ENCODE measurements at places on chromosomes 4 and X.
A peak's percentile ranks its signal among the peaks of the same experiment; 100 is the strongest.

- peak; percentile 83 for DNase-seq
Observed at GRCh38 chr4:186725469-186726425, 2.1 kb upstream of the FAT1 start.

DNA sequence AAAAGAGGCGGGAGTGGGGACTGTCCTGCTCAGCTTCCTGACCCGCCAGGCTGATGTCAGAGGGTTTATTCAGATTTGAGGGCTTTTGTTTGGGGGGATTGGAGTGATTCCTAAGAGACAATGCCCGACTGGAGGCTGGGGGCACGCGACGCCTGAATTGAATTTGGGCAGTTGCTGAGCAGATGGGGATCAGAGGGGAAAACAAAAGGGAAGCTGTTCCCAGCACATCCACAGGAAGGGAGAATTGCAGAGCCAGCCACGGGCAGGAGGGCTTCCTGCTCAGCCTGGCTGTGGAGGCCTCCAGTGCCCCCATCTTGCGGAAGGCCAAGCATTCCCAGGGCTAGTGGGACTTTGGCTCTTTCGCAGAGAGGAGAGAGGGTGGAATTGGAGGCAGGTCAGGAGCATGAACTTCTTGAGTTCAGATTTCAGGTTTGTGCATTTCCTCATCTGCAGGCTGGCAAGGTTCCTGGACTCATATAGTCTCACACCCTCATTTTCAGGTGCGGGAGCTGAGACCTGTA is 162.8 kb downstream of the NHS start:
- no peak for DNase-seq

DNA sequence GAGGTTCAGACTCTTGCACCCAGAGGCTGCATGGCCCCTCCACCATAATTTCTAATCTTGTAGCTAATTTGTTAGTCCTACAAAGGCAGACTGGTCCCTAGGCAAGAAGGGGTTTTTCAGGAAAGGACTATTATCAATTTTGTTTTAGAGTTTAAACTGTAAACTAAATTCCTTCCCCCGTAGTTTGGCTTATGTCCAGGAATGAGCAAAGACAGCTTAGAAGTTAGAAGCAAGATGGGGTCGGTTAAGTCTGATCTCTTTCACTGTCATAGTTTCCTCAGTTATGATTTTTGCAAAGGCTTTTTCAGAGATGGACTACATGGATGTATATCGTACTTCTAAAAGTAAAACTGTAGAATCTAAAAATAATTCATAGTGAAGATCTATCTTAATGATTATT is 258.1 kb upstream of the IL1RAPL1 start:
- no peak for DNase-seq

GRCh38 chr4:42142591-42142990 is 9.9 kb downstream of the BEND4 start:
- DNase-seq: no peak

DNA sequence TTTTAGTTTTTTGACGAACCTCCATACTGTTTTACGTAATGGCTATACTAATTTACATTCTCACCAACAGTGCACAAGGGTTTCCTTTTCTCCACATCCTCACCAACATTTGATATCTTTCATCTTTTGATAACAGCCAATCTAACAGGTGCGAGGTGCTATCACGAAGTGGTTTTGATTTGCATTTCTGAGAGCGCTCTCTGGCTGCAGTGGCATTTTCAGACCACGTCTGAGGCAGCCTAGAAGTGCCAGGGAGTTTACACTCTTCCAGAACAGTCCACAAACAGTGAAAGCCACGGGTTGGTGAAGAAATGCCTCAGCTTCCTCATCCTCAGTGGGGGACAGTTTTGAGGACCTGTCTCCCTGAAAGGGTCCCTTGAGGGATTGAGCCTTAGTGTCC is 471.0 kb downstream of the BCOR start:
- DNase-seq: no peak

- DNase-seq: no peak
Observed at GRCh38 chr4:54607067-54607466, 50.7 kb upstream of the KIT start.

GRCh38 chr4:80540785-80541469 is 205.4 kb downstream of the CFAP299 start:
- no peak for DNase-seq

DNA sequence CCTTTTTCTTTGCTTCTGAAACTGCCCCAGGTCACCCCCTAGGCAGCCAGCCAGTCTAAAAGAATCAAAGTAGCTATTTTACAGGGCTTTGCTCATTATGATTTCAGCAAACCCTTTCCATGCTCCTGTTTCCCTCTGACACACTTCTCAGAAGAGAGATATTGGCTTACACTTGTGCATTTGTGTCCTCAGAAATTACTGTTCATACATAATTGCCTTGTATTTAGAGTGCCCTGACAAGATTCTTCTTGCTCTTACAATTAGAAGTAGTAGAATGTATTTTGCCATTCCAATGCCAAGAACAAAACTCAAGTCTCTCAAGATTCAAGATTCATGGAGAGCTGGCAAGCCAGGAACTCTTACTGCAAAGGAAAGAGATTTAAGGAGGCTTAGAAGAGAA is 531.0 kb upstream of the ZFP42 start:
- DNase-seq: no peak

DNA sequence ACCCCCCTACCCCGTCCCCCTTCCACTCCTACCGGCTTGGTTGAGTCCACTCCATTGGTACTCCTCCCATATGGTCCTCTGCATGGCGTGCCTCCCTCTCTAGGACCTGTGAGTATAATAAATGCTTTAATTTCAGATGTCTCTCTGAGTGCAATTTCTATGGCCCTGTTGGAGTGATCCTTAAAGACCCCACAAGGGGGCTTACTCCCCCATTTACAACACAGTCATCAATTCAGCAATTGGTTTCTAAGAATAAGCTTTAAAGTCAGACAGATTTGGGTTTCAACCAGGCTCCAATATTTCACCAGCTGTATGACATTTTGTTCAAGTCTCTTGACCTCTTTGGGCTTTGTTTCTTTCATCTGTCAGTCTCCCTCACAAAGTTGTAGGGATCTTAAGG is 38.7 kb downstream of the TFDP3 start:
- no peak for DNase-seq

DNA sequence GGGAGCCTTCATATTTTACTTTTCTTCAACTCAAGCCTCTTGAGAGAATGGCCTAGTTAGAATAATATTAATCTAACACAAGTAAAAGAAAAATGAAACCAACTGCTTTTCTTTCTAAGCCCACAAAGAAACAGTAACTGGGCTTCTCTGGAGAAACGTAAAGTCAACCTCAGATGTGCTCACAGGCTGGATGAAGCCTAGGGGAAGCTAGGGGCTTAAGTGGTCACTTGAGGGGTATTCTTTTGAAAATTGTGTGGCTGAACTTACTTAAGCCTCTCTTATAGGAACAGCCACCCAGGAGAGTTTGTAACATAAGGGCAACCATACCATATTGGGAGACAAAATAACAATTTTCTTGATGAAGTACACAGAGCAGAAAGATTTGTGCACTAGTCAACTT is 279.0 kb downstream of the SPRY1 start:
- DNase-seq: no peak

DNA sequence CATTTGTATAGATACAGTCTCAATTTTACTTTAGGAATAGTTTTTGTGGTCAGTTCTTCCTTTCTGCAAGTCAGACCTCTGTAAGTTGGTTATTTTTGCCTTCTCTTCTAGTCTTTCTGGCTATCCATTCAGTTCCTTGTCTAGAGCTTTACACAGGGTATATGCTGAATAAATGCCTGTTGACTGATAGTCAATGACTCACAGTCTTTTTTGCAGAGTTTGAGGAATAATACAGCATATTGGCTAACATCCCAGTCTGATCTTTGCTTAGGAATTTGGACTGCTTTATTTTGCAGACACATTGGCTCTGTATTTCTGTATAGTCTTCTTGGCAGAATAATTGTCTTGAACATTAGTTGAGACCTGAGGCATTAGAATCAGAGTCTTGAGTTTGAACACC is 132.4 kb downstream of the MAGEC1 start:
- DNase-seq: no peak

GRCh38 chr4:96486563-96486962 is 646.7 kb downstream of the PDHA2 start:
- DNase-seq: no peak

- DNase-seq: no peak
Observed at GRCh38 chr4:151356510-151356909, 31.1 kb upstream of the SH3D19 start.

DNA sequence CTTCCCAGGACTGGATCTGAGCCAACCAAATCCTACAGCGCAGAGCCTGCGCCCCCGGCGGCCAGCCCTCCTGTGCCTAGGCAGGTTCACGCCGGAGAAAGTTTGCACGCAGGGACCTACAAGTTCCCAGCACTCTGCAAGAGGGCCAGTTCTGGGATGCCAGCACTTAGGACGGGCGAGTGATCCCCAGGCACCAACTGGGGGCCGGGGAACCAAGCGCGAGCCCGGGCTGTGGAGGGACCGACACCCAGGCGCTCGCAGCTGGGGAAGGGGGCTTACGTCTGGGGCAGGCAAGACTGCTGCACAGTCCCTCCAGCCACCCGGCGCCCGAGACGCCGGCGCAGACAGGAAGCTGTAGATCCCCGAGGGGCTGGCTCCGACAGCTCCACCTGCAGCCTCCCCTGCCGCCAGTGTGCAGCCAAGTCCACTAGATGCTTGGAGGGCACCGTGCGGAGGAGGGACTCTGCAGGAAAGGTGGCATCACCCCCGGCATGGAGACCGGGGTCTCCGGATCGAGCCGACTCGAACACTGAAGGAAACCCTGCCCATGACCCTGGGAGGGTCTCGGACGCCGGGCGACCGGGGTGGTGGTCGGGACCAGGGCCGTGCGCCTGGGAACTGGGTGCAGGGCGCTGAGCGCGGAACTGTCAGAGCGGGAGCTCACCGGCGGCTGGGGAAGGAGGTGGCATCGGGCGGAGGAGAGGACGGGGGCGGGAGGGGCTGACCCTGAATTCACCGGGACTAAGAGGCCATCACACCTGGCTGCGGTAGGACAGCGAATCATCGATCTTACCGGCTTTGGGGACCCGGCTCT is 566 bp downstream of the CORIN start:
- DNase-seq: peak; percentile 61

DNA sequence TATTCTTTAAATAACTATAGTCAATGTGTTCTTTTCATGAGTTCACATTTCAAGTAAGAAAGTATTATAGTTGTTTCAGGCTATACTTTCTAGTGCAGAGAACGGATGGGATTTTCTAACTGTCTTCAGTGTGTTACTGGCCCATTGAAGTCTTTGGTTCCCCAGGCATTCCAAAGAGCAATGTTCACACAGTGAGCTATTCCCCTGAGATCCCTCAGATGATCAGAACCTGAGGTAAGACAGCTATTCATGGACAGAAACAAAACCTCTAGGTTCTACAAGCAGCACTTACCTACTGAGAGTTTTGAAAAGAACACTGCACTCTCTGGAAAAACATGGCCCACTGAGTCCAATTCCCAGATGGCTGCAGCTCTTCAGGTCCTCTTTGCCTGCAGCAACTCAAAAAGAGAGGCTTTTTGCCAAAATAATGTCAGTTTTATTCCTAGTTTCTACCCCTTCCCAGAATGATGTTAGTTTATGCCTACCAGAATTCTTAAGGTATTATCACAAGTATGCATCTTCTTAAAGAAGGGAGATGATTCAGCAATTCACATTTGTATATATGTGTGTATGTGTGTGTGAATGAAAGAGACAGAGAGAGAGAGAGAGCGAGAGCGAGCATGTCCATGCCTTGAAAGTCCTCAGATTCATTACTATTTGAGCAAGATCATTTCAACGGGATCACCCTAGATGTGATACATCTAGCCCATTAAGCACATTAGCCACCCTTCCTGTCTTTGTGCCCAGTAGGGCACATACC is 146.1 kb downstream of the PDHA2 start:
- DNase-seq: no peak

DNA sequence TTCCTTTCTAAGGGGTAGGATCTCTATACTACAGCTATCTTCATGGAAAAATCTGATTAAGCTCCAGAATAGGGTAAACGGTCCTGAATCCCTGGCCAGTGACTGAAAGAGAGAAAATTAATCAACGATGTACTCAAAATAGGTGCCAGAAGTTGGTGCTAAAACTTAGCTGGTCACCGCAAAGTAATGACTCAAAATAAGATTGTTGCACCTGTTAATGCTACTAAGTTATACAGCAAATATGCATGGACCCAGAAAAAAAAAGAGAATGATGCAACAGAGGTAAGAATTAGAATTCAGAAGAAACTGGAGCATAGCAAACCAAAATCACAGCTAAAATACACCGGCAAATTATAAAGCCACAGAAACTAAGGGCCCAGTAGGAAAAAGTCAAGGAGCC is 239.7 kb upstream of the FAM241A start:
- no peak for DNase-seq

DNA sequence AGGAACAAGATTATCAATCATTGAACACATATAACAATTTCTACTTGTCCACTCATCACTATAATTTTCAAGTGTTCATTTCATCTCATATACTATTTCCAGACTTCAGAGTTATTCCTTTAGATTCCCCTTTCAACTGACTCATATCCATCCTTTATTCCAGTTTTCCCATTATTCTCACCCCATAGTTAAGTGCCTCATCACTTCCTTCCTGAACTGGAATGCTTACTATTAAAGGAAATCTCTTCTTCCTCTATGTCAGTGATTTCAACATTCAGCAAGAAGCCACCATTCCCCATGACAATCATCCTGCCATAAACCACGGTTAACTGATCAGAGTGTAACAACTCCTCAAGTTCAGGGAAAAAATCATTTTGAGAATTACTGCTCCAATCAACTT is 198.9 kb downstream of the FBXO8 start:
- no peak for DNase-seq

DNA sequence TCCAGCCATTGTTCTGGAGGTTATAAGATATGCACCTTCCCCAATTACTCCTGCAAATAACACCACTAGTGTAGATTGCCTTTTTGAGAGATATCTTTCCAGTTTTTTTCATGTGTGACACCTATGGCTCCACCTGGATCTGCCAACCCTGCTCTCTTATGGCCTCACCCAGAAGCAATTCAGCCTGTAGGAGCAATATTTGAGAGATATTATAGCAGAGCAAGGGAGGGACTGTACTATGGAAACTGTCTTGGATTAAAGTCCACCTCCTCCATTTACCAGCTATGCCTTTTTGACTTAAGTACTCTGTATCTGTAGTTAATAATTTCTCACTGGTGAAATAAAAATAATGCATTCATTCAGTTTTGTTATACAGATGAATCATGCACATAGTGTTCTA is 803.5 kb downstream of the NLGN4X start:
- no peak for DNase-seq

- no peak for DNase-seq
Observed at GRCh38 chr4:186606591-186606992, 51.2 kb upstream of the MTNR1A start.

GRCh38 chrX:153379508-153379907 is 21.6 kb downstream of the PNMA6E start:
- DNase-seq: no peak

DNA sequence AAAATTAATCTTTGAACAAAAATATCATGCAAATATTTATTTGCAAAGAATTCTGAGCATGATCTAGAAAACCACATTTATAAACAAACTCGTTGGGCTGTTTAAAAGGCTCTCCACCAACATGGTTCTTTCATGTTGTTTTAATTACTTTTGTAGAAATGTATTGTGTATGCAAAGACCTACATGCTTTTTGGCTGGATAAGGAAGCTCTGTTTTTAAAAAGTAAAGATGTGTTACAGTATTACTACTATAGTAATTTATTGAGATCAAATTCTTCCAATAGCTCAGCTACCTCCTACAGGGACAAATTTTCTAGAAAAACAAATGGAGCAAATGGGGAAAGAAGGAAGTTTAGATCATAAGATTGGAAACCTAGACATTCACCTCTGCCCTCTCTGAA is 177.5 kb upstream of the TTC29 start:
- no peak for DNase-seq

GRCh38 chr4:40804598-40804997 is 54.8 kb downstream of the NSUN7 start:
- DNase-seq: no peak

Data from Calu3 (cell line).